Activated CD8-positive, alpha-beta memory T cell treated with anti-CD3 and anti-CD28 coated beads for 4 hours (primary cell): ENCODE measurements at places on chromosomes 11 and 22.

DNA sequence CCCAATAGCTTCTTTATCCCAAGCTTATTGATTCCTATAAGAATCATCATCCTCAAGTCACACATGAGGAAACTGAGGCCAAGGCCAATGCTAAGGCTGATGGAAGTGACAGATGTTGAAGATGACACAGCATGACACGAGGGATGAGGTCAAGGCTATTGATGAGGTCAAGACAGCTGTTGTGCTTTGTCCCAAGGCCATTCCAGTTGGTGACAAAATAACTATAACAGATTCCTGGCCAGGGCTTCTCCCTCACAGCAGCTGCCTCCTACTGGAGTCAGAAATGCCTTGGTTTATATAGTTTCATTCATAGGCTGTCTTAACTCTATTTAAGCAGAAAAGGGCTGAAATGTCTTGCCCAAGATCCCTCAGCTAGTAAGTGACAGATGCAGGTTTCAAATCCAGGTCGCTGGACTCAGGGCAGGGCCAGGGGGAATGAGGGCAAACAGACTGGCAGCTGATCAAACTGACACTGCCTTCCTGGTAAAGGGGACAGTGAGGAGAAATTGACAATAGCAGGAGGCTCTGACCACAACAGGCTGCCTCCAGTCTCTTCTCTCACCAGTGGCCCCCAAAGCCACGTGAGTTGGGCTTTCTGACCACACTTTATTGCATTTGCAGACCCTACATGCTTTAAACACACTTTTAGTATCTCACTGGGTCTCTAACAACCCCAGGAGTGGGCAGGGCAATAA lies 16.5 kb downstream of the MIF start:
- no peak for DNase-seq

- DNase-seq, result no peak
Measured at GRCh38 chr11:114479331-114479730, 40.1 kb downstream of the REXO2 start.

DNA sequence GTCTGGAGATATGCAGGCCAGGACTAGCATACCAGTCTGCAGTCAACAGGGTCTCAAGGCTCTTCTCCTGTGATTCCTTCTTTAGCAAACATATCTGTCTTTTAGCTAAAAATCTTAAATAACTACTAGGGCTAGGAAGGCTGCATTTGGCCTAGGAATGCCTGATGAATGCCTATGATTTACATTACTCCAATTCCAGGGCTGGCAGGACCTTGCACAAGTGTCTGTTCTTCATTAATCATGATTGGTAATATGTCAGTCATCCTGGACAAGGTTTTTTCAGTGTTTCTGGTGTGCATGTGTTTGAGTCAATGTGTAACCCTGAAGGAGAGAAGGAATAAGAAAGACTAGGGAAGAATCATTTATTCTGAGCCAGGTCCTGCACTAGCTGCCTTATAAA lies 280.5 kb upstream of the NARS2 start:
- DNase-seq, result no peak

DNA sequence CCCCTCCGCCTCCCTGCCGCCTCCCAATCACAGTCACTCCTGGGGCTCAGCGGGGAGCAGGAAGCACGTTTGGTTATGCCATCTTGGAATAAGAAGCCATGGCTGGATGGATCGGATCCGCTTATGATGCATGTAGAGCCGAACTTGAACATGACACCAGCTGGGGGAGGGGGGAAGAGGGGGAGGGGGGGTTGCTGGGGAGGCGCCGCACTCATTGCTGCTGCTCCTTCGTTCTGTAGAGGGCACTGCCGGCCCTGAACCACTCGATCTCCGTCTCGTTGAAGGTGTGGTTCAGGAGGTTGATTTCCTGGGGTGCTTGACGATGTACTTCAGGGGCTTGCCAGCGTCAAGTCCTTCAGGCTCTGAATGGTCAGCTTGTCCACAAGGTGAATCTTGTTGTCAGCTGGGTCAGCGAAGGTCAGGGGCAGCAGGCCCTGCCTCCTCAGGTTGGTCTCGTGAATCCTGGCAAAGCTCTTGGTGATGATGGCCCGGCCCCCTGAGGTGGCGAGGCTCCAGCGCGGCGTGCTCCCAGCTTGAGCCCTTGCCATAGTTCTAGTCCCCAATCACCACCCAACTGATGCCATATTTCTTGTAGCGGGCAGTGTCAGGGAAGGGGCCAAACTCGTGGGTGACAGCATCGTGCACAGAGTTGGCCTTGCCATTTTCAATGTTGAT lies 476.9 kb upstream of the ISX start:
- no peak for DNase-seq

DNA sequence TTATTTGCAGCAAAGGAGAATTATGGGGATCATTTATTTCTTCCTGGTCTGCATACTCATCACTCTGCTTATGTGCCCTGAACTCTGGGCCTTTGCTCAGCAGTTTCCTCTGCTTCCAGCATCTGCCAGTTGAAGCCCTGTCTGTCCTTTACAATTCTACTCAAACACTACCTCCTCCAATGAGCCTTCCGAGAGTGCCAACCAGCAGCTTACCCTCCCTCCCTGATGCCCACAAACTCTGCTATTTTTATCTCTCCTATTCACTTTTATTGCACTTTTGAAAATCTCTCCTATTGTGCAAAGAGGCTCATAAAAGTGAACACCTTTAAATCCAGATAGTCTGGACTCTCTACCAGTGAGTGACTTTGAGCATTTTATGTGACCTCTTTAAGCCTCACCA lies 3.6 kb upstream of the ME3 start:
- no peak for DNase-seq

GRCh38 chr11:76120513-76121101 lies 85.7 kb downstream of the WNT11 start:
- DNase-seq, result no peak

DNA sequence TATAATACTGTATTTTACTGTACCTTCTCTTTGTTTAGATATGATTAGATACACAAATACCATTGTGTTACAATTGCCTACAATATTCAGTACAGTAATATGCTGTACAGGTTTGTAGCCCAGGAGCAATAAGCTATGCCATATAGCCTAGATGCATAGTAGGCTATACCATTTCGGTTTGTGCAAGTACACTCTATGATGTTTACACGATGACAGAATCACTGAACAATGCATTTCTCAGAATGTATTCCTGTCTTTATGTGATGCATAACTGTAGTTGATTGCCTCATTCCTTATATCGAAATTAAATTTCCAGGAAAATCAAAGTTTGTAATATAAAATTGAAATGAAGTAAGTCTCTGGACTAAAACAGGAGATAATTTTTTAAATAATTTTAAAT lies 49.3 kb upstream of the OR5P2 start:
- no peak for DNase-seq

- DNase-seq, result no peak
Measured at GRCh38 chr11:279040-279965, 1.1 kb downstream of the NLRP6 start.

- no peak for DNase-seq
Measured at GRCh38 chr11:3123305-3123704, 41.8 kb downstream of the OSBPL5 start.

DNA sequence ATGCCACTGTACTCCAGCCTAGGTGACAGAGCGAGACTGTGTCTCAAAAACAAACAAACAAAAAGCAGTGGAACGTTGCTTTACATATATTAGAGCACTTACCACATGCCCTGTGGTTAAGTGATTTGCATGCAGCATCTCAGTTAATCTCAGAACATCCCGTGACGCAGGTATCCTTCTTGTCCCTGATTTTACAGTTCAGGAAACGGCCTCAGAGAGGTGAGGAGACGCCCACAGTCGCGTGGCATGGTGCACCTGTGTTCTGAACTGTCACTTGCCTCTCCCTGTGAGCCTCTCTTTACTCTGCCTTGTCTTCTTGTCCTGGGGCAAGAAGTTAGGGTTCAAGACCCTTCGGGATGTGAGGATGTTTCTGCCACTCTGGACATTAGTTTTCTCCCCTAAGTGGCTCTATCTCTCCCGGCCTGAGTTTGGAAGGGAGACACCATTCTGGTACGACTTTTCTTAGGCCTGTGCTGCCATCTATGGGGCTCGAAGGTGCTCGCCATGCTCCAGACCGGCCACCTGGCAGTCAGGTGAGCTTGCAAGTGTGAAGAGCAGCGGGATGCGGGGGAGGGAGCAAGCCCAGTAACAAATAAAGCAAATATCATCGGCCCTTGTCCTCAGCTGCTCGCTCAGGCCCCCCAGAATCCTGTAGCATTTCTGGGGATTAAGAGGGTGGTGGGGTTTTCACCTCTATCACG lies 25.6 kb downstream of the YWHAH start:
- DNase-seq, result peak; percentile 40

DNA sequence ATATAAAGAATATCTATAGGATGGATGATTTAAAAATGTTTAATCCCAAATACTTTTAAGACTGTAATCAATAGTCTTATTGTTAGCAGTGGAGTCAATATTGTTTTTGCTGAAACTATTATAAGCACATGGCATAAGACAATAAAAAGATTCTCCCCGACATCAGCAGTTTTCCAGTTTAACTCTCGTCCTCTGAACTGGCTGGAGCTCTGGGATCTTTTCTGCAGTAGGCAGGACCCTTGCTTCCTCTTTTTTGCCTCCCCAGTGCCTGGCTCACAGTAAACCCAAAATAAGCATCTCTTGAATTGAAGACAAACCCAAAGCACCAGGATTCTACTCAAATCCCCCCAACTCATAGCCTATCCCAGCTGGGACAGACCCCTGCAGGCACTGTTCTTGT lies 32.9 kb downstream of the KCNJ1 start:
- DNase-seq, result no peak

GRCh38 chr11:119375337-119376196 lies 5.9 kb downstream of the USP2 start:
- no peak for DNase-seq

DNA sequence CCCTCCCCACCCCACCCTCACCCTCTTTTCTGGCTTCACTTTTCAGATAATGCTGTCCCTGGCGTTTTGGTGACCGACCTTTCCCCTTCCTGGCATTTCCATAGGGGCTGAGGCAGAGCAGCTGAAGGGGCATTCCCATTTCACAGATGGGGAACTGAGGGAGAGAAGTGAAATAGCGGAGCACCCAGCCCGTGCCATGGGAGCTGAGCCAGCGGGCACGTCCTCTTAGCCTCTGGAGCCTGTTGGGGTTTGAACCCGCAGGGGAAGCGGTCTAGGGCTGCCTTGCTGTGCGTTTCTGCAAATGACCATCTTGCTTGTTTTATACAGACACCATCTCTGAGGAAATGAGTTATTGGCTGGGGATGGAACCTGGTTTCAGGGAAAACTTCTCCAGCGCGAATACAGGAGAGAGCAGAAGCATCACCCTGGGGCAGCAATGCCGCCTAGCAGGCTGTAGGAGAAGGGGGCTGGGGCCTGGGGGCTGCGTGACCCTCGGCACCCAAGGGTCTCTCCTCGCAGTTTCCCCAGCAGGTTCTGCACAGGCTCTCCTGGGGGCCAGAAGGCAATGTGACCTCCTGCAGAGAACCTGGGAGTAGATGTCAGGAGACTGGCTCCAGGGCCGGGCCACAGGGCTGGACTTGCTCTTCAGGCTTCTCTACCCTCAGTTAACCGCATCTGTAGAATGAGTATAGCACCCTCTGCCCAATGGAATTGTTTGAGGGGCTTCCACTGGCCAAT lies 1.5 kb downstream of the PTPRJ start:
- DNase-seq, result no peak

GRCh38 chr11:74008373-74009229 lies at the start of gene UCP3:
Gene UCP3, minus strand, starts transcription at chr11:74009085. Its CDS starts 2,043 bp downstream, at chr11:74007042.
- no peak for DNase-seq

GRCh38 chr11:131841028-131841427 lies 470.6 kb downstream of the NTM start:
- no peak for DNase-seq

DNA sequence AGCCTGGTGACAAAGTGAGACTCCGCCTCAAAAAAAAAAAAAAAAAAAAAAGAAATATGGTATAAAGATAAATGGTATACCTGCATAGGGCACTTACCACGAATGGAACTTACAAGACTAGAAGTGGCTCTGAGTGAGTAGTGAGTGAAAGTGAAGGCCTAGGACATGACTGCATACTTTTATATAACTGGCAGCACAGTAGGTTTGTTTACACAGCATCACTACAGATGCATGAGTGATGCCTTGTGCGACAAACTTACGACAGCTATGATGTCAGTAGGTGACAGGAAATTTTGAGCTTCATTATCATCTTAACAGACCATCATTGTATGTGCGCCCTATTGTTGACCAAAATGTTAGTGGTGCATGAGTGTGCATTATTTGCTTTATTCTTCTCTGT lies 17.7 kb downstream of the XRCC6 start:
- DNase-seq, result no peak

- DNase-seq, result no peak
Measured at GRCh38 chr22:35900483-35901168, 128.0 kb downstream of the RBFOX2 start.

DNA sequence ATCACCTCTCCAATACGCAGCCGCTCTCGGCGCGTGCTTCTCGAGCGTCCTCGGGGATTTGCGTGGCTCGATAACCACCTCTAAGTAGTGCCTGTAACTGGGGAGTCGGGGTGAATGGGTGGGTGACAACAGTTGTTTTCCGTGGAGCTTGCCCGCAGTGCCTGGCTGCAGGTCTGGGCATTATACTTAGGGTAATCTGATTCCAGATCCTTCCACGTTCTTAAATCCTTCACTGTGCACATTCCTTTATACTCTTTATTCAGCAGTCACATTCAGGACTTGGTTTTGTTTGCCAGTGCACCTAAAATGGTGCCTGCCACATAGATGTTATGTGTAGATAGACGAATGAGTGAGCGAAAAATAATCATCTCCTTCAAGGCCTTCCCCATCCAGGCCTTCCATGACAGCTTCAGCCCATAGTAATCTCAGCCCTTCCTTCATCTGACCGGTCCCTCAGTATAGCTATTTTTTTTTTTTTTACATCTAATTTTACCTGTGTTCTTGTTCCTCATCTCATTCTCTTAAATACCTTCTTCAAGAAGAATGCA lies 602 bp downstream of the NAT10 start:
- no peak for DNase-seq

- DNase-seq, result no peak
Measured at GRCh38 chr11:116403794-116404461, 368.9 kb downstream of the BUD13 start.

DNA sequence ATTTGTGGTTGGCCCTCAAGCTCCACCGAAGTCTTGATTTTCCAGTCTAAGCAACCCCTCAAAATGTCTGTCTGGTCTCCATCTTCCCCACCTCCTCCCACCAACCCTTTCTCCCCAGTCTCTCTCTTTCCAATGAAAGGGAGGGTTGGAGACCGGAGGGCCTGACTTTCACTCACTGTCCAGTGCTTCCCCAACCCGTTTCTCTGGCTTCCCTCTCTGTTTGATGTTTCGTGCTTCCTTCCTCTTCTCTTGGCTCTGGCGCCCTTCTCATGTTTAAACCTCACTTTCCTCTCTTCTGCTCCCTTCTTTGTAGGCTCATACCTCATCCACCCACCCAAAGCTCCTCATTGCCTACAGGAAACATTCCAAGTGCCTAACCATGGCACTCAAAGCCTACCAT lies 11.1 kb upstream of the VPS37C start:
- DNase-seq, result no peak

- no peak for DNase-seq
Measured at GRCh38 chr11:113255096-113255495, 59.3 kb upstream of the TTC12 start.

- DNase-seq, result no peak
Measured at GRCh38 chr11:11520231-11521015, 101.4 kb downstream of the GALNT18 start.
